WTC11 (cell line): ENCODE measurements at places on chromosomes 6 and 20. TPM values are rescaled to one million over a fixed set of nuclear protein-coding genes. Genes with fewer than 3 reads are reported as not detected.

The EFCAB8 gene
- 0.17 to 0.55 TPM (median 0.32 TPM) in 3 replicates for total RNA-seq

The HDGFL1 gene
- total RNA-seq, result not detected in 3 replicates

The TNXB gene
- total RNA-seq, result 6.4 to 10.9 TPM (median 9.0 TPM) in 3 replicates

The COX4I2 gene
- 0.44 TPM in 1 of 3 replicates, not detected in the others for total RNA-seq

The BMP7 gene
- total RNA-seq, result 39.1 to 40.7 TPM (median 40.0 TPM) in 3 replicates

The TFAP2A gene
- 0.27 to 0.42 TPM (median 0.30 TPM) in 3 replicates for total RNA-seq

DNA sequence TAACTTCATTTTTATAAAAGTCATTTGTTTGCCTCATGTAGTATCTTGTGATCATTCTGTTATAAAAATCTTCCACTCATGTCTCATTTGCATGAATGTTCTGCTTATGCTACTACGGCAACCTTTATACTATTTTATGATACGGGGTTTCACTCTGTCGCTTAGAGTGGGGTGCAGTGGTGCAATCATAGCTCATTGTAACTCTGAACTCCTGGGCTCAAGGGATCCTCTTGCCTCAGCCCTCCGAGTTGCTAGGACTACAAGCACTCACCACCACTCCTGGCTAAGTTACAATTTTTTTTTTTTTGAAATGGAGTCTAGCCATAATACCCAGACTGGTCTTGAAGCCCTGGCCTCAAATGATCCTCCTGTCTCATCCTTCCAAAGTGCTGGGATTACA is 154.4 kb upstream of the PREP start:
- H3K27ac ChIP-seq, result no peak overlapping the region
- H3K27me3 ChIP-seq, result no peaks in the 10 kb centered on the region
- no peak overlapping the region for H3K4me3 ChIP-seq
- H3K4me1 ChIP-seq, result no peaks in the 10 kb centered on the region
- no peak for DNase-seq

DNA sequence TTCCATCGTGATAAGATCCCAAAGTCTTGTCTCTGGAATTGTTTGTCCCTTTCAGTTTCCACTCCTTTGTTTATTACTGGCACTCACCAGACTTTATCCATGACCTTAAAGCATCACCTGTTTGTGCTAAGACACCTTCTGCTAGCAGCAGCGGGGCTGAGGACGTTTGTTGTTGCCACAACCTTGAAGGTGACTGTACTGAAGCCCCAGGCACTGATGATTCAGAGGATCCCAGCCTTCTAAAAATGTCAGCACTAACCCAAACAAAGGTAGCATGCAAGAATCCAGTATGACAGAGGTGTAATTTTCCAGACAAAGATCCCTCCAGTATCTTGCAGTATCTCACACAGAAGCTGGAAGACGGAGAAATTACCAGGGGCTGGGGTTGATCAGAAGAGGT is 28.9 kb upstream of the SMIM8 start:
- no peak for DNase-seq
- H3K27me3 ChIP-seq, result no peaks in the 10 kb centered on the region

- peaks cover 24% of the 10 kb centered on the region for H3K4me1 ChIP-seq
- no peak overlapping the region for H3K27ac ChIP-seq
- H3K36me3 ChIP-seq, result peaks cover 27% of the 10 kb centered on the region
- no peaks in the 10 kb centered on the region for H3K27me3 ChIP-seq
- no peak for DNase-seq
- H3K4me3 ChIP-seq, result no peak overlapping the region
Measured at GRCh38 chr6:157744102-157744601, 78.9 kb upstream of the SNX9 start.

DNA sequence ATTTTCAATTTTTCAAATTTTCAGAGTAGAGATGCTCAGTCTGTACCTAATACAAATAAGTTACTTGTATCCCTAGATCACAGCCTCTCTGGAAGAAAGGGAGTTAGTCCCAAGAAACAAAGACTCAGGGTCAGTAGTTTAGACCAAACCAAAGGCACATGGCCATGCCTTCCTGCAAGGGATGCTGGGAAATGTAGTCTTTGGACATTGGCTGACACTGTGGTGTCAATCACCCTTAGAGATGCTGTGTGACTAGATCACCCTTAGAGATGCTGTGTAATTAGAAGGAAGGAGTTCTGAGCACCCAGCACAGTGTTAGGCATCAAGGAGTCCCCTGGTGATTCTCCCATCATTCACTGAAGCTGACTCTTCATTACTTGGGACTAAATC is 202.1 kb downstream of the NFATC2 start:
- H3K36me3 ChIP-seq, result peaks cover 5% of the 10 kb centered on the region
- 0 out of 2 replicates have a peak, but pooled peaks cover 3% of the 10 kb centered on the region for H3K4me1 ChIP-seq
- no peak overlapping the region for H3K4me3 ChIP-seq
- no peaks in the 10 kb centered on the region; the same call in 1 of the 2 replicates for H3K27me3 ChIP-seq
- DNase-seq, result no peak

DNA sequence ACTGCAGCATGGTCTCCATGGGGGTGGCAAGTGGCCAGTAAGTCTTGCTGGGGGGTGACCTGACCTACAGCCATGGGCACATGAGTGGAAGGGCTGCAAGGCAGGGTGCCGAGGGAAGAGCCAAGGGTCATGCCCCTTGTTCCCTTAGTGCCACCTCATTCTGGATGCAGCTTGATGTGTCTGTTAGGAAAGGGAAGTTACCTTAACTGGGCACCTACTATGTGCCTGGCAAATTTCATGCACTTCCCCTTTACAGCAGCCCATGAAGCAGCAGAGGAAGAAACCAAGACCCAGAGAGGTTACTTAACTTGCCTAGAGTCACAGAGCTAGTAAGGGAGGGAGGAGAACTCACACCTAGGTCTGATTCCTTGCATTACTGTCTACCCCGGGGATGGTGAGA is 174.0 kb downstream of the MRPL14 start:
- no peak overlapping the region for H3K27ac ChIP-seq
- H3K36me3 ChIP-seq, result no peaks in the 10 kb centered on the region
- no peak for DNase-seq

- H3K4me3 ChIP-seq, result no peak overlapping the region
- no peaks in the 10 kb centered on the region for H3K4me1 ChIP-seq
- no peak overlapping the region for H3K27ac ChIP-seq
- H3K27me3 ChIP-seq, result peaks cover 57% of the 10 kb centered on the region
- no peak for DNase-seq
Measured at GRCh38 chr6:111445861-111446267, 37.2 kb downstream of the REV3L start.

DNA sequence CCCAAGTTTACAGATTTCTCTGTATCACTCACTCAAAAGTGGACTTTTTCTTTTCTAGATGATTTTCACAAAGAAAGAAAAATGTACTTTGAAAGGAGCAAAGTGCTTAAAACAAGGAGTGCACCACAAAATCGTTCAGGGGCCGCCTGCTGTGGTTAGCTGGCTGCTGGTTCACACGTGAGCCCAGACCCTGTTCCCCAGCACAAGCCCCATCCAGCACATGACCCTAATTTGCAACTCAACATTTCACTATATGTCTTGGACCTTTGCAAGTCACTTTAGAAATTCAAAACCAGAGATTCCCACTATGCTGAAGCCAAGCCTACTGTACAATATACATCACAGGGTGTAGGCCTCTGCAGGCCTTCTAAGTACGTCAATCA is 95.5 kb upstream of the NHSL1 start:
- H3K27me3 ChIP-seq, result no peaks in the 10 kb centered on the region
- no peak for DNase-seq
- H3K4me3 ChIP-seq, result no peak overlapping the region
- no peaks in the 10 kb centered on the region for H3K36me3 ChIP-seq

GRCh38 chr6:165222315-165223025 is 86.9 kb downstream of the C6orf118 start:
- no peak overlapping the region for H3K4me3 ChIP-seq
- H3K27ac ChIP-seq, result no peak overlapping the region
- H3K4me1 ChIP-seq, result no peaks in the 10 kb centered on the region; the same call in 1 of the 2 replicates
- no peaks in the 10 kb centered on the region for H3K27me3 ChIP-seq

DNA sequence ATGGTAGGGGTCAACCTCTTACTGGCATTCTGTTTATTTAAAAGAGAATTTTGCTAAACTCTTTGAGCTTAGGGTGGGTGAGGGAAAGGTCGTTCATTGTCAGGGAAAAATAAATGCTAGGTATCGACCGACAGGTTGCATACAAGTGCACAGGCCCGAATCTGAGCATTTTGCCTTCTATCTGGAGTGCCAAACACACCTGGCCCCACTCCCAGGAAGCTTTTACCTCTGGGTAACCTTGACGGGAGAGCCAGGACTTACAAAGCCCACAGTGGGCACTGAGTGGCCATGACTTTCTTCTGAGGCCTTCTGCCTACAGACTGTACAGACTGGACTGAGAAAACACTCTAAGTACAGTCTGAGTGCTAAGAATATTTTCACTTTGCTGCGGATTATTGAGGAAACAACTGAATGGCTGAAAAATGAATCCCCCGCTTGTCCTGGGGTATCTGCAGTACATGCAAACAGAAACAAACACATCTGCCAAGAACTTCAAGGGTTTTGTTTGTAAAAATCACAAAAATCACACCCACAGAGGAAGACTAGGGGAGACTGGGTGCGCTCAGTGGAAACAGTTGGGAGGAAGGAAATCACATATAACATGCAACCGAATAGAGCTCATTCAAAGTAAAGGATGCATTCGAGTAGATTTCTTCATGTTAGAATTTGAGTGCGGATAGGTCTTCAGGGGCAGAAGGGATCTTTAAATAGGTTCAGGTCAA is 152.8 kb downstream of the NFATC2 start:
- no peak overlapping the region for H3K4me3 ChIP-seq
- DNase-seq, result no peak
- no peaks in the 10 kb centered on the region for H3K36me3 ChIP-seq
- H3K4me1 ChIP-seq, result peaks cover 73% of the 10 kb centered on the region
- peaks cover 5% of the 10 kb centered on the region; the same call in 1 of the 2 replicates for H3K27me3 ChIP-seq
